ENCODE measurements at places on chromosomes 12 and 14.

GRCh38 chr14:67187826-67188225, 1.4 kb upstream of the GARIN2 start:
- DNase-seq, result no peak

- no peak for DNase-seq
Observed at GRCh38 chr14:68759017-68759560, 33.8 kb downstream of the ZFP36L1 start.

- peak; percentile 84 for DNase-seq
Observed at GRCh38 chr12:55940065-55940732, 9.2 kb downstream of the DGKA start.

GRCh38 chr14:87999277-87999676, 5.7 kb upstream of the GPR65 start:
- no peak for DNase-seq

- no peak for DNase-seq
Observed at GRCh38 chr12:110235383-110235782, 45.7 kb upstream of the ATP2A2 start.

DNA sequence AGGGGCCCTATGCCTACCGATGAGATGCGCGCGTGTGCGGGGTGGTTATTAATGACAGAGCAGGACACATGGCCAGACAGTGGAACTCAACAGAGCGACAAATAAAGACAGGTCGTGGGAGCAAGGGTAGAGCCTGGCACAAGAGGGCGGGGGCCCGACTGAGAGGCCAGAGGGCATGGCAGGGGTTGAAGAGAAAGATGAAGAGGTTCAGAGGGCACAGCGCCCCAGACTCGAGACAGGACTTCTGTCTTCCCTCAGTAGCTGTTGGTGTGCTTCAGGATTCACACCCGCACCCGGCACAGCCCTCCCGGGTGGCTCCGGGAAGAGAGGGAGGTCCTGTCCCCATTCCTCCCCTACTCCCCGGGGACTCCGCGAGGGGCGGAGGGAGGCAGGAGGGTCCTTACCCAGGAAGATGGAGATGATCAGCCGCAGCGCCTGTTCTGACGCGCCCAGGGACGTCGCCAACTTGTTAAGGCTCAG, 366 bp downstream of the LPCAT3 start:
- DNase-seq, result no peak
